Stimulated activated CD4-positive, alpha-beta T cell treated with anti-CD3 and anti-CD28 coated beads, Interleukin-2, amount 100 ng/mL, for 4 hours (primary cell): ENCODE measurements at places on chromosomes 12 and 14.

GRCh38 chr12:132433641-132434395 lies 56.1 kb upstream of the FBRSL1 start:
- no peak for DNase-seq

DNA sequence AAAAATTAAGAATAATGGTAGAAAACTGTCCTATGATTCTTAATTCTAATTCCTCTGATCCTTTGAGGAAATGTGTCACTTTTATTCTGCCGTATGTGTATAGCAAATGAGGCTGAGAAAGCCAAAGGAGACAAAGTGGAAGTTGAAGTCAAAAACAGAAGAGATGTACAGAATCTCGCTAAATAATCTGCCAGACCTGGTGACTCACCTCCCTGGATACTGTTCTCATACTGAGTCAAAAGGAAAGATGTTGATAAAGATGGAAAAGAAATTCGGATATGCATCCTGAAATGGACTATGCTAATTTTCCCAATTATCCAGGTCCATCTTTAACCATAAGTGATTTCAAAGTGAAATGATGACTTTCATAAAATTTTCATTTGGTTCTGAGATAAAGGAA lies 92.5 kb downstream of the DUSP6 start:
- DNase-seq, result no peak

- DNase-seq, result no peak
Measured at GRCh38 chr14:64688811-64689281, 15.4 kb upstream of the PLEKHG3 start.

DNA sequence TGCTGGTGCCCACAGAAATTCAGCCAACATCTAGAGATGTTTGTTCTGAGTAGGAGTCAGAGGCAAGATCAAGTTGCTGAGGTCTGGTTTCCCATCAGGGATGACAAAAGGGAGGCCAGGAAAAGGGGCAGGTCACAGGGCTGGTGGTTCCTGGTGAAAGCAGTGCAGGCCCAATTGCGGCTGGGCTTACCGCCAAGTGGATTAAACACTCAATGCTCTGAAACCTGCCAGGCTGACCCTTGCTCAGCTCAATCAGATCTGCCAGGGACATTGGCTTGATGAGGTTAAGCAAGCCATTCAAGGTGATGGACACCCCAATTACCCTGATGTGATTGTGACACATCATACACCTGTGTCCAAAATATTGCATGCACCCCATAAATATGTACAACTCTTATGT lies 5.5 kb upstream of the OAS1 start:
- no peak for DNase-seq

DNA sequence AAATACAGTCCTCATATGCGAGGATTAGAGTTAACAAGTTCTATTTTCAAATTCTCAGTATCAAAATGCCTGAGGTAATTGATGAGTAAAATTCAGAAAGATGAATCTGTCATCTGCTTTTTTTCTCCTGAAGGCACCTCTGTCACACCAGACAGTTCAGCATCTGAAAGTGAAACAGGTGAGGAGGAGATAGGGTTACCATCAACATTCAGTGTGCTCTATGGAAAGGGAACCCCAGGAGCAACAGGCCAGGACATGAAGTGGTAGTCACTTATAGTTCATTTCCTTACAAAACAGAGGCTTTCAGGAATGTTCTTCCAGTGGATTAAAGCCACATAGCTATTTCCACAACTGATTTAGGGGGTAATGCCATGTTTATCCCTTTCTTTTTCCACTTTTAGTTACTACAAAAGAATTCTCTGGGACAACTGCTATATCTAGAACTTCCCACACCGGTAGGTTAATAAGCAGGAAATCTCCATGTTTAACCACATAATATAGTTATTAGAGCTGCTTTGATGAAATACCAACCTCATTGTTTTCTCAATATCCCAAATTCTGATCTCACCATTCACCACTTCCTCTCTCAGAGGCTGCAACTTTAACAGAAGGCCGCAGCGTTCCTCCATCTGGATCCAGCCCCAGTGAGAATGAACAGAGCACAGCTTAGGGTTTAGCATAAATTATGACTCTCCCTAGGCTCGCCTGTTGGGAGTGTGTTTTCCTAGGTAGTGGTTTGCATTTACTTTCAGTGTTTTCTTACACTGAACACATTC lies 177.0 kb upstream of the CNTN1 start:
- DNase-seq, result no peak

GRCh38 chr14:58460772-58461171 lies 33.3 kb downstream of the KIAA0586 start:
- no peak for DNase-seq

GRCh38 chr14:71231521-71232393 lies 324.5 kb downstream of the PCNX1 start:
- DNase-seq, result no peak

GRCh38 chr14:87331991-87332390 lies 661.0 kb downstream of the GALC start:
- no peak for DNase-seq

- DNase-seq, result no peak
Measured at GRCh38 chr14:86626530-86626929, 1096.6 kb downstream of the FLRT2 start.

DNA sequence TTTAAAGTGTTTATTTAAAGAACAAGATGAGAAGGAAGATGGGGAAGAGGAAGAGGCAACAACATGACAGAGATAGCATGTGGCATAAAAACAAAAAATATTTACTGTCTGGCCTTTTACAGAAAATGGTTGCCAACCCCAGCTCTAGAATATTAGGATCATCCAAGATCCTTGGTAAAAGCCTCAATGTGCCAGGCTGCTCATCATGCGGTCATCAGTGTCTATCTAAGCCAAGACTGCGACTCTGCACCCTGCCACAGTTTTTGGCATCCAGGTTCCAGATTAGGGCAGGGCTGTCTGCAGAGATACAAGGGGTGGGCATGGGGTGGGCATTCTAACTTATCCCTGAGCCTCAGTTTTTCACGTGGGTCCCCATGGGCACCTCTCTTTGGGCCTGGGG lies 46.9 kb upstream of the CNTN1 start:
- no peak for DNase-seq

- DNase-seq, result no peak
Measured at GRCh38 chr14:42311876-42312275, 705.2 kb downstream of the LRFN5 start.

- DNase-seq, result peak; percentile 3
Measured at GRCh38 chr12:111596985-111597830, 1.9 kb downstream of the ATXN2 start.

GRCh38 chr14:28565345-28565744 lies 201.2 kb upstream of the FOXG1 start:
- no peak for DNase-seq
